ENCODE measurements at places on chromosomes 7 and 10.

DNA sequence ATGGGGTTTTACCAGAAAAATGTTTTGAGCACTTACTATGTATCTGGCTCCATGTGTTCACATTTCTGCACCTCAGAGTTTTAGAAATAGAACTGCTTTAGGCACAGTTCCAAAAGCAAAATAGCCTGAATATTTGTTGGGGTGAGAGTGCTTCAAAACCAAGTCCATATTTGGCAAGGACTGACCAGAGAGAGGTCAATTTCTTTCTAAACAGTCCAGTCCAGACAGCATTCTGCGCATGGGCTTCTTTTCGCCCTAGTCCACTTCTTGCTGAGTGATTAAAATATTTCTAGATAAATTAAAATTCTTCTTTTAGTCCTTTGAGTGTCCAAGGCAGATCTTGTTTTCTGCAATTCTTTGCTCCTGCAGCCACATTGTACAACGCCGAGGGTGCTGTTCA, 427.0 kb downstream of the PHTF2 start:
- DNase-seq, result no peak

GRCh38 chr7:131072505-131073091, 255.1 kb upstream of the MKLN1 start:
- no peak for DNase-seq

GRCh38 chr7:92732316-92733036, 103.9 kb downstream of the CDK6 start:
- no peak for DNase-seq

GRCh38 chr7:155669717-155670505, 25.4 kb downstream of the RBM33 start:
- DNase-seq, result peak; percentile 14

Measured in C1 segment of cervical spinal cord (tissue), 14 donors.